ENCODE measurements at places on chromosomes 2 and 18.

DNA sequence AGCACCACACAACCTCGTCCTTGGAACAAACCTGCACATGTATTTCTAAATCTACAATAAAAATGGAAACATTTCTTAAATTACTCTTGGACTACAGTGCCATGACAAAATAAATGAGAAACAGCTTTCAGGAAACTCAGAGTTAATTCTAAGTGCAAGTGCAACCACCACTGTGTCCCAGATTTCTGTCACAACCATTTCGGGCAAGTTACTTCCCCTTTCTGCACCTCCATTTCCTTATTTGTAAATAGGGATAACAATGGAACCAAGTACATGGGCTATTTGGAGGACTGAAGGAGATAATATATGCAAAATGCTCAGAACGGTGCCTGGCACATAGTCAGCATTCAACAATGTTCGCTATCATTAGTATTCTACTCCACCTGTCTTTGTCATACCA, 93.2 kb downstream of the CACNB4 start:
- no peak for DNase-seq

DNA sequence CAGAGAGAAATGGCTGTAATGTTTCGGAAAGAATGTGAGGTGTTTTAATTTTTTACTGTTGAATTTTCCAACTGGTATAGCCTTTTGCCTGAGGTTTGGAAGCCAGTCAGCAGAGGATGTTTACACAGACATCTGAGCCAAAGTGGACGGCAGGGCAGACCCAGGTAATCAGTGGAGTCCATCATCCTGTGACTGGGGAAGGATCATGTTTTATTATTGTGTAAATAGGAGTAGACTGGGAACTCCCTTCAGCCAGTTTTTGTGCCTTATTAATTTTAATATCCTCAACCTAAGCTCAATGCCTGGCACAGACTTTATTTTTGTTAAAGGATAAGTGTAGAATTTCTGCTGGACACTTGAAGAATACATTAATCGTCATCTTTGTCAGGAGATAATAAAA, 142.0 kb upstream of the GAREM1 start:
- peak; percentile 81 for DNase-seq

DNA sequence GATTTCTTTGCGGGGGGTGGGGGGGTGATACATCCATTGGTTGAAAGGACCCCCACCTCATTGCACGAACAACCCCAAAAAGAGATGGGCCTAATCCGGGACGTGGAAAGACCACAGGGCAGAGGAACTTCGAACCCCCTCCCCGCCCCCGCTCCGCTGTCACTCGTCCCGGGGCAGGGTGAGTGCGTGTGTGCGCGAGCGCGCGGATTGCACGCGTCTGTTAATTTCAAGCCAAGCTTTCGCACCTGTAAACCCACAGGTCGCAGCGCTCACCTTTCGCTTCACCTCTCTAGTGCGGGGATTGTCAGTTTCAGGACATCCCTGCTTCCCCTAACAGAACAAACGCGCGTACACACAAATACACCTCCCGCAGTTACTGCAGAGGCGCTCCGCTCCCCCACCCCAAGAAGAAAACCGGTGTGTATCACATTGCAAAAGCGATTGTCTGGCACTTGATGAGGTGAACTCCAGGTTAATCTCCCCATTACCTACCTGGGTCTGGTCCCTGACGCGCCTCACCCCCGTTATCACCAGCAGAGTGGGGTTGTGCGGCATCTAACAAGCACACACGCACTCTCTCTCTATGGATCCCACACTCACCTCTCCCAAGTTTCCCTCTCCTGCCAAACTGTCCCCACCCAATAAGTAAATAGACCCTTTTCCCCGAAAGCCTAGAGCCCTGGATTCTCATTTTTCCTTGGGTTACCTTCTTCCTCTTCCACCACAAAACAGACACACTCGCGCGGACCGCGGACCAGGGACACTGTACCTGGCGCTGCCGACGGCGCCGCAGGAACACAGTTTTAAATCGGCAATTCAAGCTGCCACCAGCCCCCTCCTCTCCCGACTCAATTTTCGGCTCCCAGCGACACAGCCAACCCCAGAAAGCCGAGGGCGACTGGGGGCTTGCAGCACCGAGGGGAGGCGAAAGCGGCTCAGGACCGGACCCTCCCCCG, 1.0 kb downstream of the CYP26B1 start:
- no peak for DNase-seq

DNA sequence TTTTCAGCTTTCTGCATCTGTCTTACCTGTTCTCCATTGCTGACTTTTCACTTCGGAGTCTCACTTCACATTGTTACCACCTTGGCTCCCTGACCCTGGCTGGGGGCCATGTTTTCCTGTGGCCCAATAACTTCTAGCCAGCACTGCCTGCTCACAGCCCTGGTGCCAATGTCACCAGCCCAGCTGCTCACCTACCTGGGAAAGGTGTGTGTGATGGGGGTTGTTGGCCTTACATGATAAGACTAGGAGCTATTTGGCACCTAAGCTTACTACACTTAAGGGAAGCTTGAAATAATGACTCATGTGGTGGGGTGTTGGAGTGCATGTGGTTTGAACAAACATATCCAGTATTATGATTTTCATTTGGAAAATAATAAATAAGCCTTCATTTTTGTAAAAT, 37.5 kb upstream of the PGAP1 start:
- no peak for DNase-seq

DNA sequence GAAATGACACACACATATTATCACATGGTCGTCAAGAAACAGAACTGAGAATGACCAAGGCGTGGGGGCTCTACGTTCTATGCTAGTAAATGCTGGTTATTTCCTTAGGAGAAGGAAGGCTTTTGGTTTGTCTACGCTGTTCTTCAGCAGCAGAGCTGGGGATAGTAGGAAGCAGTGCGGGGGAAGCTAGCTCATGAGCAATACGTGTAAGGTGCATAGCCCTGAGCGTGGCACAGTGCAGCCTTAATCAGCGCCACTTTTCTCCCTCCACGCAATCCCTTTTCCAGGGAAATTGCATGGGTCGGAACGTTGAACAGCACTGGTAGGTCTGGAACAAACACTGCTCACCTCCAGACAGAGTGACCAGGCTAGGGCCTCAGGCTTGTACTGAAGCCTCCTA, 199.6 kb upstream of the FBXO11 start:
- DNase-seq: no peak

- no peak for DNase-seq
These were observed 185.9 kb upstream of the HAAO start for GRCh38 chr2:42978175-42978886.

GRCh38 chr2:118577202-118577601, 270.2 kb downstream of the EN1 start:
- no peak for DNase-seq

DNA sequence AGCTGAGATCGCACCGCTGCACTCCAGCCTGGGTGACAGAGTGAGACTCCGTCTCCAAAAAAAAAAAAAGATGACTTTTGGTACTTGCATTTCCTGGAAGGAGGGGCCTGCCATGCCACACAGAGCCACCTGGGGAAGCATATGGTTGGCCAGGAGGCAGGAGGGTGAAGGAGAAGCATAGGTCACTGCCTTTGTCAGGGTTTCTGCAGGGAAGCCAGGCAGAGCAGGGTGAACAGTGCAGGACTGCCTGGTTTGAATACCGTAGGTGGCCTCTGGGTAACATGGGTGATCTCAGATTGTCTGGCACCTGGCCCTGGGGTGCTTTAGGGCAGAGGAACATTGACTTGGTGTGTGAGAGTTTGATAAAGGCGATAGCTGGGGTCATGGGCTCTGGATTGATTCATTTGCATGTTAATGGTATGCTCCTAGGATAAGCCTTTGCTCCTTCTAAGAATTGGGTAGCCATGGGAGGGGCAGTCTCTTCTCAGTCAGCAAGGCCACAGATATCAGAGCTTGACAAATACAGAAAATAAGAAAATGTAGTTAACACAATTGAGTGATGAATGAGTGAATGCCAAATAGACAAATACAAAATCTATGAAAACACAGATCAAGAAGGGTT, 124.0 kb upstream of the SEC11C start:
- DNase-seq: no peak

DNA sequence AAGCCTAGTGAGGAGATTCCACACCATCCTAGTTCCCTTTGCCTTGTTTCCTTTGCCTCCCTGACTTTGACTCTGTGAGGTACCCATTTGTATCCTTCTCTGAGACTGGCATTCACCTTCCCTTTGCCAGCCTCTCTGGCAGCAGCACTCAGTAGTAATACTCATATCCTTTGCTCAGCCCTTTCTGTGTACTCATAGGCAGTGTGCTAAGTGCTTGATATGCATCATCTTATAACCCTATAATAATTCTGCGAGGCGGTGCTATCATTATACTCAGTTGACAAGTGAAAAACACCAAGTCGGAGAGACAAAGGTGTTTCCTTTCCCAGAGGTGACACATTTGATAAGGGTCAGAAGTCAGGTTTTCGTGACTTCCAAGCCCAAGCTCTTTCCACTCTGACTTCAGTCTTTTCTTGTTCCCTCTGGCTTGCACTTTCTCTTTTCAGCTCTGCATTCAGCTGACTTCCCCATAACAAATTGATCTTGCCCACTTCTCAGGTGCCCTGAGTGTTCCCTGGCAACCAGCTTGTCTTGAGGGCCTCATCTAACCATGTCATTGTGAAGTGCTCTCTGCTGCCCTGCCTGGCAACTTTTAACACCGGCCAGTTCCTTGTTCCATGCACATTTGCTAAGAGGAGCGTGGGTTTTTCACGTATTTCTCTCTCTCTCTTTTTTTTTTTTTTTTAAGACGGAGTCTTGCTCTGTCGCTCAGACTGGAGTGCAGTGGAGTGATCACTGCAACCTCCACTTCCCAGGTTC, 94.5 kb upstream of the UPP2 start:
- no peak for DNase-seq

DNA sequence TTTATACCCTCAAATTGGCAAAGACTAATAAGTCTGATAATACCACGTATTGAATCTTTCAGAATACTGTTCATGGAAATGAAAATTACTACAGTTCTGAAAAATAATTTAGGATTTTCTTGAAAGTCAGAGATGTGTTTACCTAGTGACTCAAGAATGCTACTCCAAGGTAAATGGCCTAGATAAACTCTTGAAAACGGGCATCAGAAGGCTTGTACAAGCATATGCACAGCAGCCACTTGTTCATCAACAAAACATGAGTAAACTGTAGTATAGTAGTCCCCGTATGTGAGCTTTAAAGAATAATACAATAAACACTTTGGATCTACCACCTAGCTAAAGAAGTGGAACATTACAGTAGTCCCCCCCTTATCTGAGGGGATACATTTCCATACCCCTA, 157.5 kb downstream of the THADA start:
- DNase-seq: no peak

DNA sequence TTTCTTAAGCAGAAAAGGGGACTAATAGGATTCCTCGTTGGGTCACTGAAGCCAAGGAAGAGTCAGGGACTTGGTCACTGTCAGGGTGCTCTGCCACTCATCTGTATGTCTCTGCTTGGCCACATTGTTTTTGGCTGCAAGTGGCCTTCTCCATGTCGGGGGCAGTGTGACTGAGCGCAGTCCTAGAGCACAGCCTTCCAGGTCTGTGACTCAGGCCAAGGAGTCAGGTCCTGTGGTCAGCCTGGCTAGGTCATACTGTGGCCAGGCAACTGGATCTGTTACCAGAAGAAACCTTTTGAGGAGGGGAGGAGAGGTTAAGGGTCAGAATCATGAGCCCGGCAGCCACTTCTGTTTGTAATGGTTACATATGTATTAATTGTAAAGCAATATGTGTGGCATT, 61.3 kb downstream of the GALNT1 start:
- no peak for DNase-seq

GRCh38 chr2:69100220-69100723, 87.3 kb downstream of the ANTXR1 start:
- no peak for DNase-seq

DNA sequence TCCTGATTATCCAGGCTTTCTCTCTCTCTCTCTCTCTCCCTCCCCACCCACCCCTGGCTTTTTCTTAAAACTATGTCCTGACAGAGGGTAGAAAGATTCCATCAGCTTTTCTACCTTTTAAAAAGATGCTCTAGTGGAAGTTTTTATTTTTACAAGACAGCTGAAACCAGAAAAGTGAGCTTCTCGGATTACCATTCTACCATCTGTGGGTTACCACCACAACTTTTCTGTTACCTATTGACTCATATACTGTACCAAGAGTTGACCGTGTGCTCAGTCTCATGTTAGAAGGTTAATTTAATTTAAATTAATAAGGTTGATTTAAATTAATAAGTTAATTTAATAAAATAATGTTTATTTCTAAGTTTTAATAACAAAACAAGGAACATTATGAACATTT, 137.6 kb downstream of the UPP2 start:
- no peak for DNase-seq

DNA sequence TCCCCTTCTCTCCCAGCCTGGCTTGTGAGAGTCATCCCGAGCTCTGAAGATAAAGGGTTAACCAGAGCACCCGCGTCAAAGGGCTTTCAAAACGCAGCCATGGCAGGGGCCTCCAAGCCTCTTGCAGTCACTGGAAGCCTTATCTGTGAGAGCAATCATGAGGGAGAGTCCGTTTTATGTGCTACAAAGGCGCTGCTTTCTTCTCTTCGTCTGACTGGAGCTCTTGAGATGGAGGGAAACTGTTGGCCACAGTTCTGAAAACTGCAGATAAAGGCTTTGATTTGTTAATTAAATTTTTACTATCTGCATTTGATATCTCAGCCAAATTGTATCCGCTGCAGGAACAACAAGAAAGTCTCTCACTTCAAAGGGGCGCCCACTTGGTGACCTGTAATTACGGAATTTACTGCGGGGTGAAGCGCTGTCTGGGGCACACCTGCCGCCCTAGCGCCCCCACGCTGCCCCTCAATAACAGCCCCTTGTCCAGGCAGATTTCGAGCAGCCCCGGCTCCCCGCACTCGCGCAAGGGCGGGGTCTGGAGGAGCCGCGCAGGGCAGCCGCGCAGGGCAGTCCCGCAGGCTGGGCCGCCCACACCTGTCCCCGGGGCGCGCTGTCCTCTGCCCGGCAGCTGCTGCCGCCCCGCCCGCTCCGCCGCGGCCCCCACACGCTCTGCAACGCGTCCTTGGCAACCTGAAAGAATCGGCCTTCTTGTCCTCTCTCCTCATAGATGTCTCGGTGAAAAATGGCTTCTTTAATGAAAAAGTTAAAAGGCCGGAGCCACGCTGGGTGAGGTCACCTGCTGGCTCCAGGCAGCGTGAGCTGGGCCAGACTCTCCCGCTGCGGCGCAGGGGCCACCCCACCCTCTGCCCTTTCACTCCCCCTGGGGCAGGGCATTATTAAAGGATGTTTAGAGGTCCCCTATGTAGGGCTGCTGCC, 217.9 kb downstream of the VAPA start:
- peak; percentile 52 for DNase-seq

DNA sequence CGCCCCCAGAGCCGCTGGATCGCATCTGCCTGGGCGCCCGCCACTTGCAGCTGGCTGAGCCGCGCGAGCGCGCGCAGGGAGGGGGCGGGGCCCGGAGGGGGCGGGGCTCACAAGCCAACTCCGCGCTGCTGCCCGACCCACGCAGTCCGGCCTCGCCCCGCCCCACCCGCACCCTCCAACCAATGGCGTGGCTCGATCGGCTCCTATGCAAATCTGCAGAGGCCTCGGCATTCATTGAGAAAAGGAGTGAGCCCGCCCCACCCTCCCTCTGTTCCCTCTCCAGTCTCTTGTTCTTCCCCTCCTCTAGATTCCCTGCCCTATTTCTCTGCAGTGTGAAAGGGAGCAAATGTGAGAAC, at the start of gene ALK:
ALK (minus strand) TSS at position 27 of the 356 bp plus-strand sequence. CDS start 927 bp downstream, outside the sequence.
- peak; percentile 89 for DNase-seq

All from COR-L47 (cell line).